Stimulated activated CD4-positive, alpha-beta T cell treated with anti-CD3 and anti-CD28 coated beads, Interleukin-1b, Interleukin-23, amount 100 ng/mL, for 48 hours (primary cell): ENCODE measurements at places on chromosomes 4 and X.

- DNase-seq: no peak
Measured at GRCh38 chrX:133636009-133636408, 220.7 kb upstream of the GPC4 start.

DNA sequence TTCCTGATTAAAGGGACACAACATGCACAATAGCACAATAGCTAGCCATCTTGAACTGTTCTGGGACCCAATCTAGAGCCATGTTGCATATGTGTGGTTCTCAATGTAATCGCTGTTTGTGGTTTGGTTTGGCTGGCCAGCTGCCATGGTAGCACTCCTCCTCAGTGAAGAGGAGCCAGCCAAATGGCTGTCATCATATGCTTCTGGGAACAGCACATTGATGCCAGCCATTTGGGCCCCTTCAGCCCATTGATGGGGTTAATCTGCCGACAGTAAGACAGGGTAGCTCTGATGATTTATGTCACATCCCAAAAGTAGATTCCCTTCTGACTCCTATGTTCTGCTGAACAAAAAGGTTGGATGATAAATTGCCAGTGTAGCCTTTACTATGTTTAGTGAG lies 48.5 kb downstream of the AWAT2 start:
- DNase-seq: no peak

DNA sequence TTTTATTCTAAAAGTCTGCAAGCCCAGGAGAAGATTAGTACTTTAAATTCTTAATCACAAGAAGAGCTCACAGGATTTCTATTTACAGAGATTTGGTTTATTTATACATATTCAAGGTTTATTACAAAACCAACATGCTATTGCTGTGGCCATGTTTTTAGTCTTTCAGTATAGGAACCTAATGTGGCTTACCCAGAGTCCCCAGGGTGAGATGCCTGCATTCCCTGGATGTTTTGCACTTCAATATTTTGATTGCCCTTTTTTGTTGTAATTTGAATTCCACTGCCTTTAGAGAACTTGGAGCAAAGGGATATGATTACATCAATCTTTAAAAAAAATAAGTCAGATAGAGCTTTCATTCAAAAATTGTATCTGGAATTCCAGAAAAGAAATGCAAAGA lies 146.0 kb upstream of the FRMPD4 start:
- DNase-seq: no peak

GRCh38 chrX:135910251-135910650 lies 16.7 kb downstream of the SAGE1 start:
- DNase-seq: no peak

- no peak for DNase-seq
Measured at GRCh38 chrX:39560271-39560670, 537.5 kb downstream of the BCOR start.

GRCh38 chrX:79065696-79066095 lies 78.8 kb upstream of the GPR174 start:
- DNase-seq: no peak

GRCh38 chr4:33073811-33074210 lies 2353.6 kb downstream of the PCDH7 start:
- DNase-seq: no peak

GRCh38 chr4:35711127-35711526 lies 533.2 kb downstream of the ARAP2 start:
- DNase-seq: no peak

DNA sequence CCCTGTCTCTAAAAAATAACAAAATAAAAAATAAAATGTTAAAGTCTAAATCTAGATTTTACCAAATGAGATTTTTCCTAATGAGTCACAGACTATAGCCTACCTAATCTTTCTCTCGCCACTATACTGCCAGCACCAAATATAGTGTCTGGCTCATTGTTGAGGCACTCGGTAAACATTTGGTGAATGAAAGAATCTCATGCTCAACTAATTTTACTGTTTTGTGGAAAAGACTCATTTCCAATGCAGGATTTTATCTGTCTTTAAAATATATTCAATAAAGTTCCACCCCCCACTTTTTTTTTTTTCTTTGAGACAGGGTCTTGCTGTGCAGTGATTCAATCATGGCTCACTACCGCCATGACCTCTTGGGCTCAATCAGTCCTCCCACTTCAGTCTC lies 71.5 kb downstream of the PLS3 start:
- no peak for DNase-seq

GRCh38 chr4:148542922-148543623 lies 100.9 kb upstream of the NR3C2 start:
- no peak for DNase-seq

DNA sequence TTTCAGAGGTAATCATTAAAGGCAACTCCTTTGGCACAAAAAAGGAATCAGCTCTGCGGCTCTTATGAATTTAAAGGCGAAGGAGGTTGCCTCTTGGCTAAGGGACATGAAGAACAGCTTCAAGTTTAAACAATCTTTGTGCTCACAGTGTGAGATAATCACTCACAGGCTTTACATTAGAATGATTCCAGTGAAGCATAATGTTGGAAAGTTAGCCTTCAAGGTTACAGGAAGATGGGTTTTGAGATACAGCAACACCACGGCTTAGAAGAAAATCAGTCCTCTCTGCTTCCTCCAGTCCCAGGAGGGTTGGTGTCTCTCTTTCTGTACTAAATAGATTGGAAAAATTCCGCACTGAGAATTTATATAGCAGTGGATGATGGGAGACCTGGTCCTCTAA lies 11.6 kb upstream of the SCD5 start:
- no peak for DNase-seq

GRCh38 chr4:4486969-4487368 lies 54.9 kb downstream of the STX18 start:
- DNase-seq: no peak

- no peak for DNase-seq
Measured at GRCh38 chr4:104942990-104943743, 203.5 kb upstream of the TET2 start.

DNA sequence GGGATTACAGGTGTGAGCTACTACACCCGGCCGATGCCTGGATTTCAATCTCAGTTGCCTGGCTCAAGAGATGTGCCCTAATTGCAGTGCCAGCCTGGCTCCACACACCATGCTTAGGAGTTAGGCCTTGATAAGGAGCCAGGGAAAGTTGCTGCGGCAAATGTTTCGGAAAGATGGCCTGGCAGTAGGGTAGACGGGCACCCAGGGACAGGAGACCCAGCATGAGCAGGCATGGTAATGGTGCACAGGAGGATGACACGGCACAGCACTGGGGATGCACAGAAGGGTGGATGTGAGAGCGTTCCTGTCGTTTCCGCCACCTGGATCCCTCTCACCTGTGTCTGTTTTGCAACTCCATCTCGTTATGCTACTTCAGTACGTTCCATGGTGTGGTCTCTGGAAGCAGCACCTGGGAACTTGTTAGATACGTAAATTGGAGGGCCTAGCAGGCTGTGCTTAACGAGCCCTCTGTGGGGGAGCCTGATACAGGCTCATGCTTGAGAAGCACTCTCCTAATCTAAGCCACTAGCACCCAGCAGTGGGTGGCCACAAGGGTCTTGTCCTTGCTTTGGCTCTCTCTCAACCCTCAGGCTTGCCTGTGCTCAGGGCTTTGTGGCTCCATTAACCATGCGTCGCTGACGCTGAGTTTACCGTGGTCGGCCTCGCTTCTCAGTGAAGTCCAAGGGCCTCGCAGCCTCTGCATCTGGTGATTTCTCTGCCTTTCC lies 20.3 kb downstream of the RNF4 start:
- DNase-seq: no peak

- no peak for DNase-seq
Measured at GRCh38 chr4:5900844-5901243, 8.0 kb upstream of the CRMP1 start.

DNA sequence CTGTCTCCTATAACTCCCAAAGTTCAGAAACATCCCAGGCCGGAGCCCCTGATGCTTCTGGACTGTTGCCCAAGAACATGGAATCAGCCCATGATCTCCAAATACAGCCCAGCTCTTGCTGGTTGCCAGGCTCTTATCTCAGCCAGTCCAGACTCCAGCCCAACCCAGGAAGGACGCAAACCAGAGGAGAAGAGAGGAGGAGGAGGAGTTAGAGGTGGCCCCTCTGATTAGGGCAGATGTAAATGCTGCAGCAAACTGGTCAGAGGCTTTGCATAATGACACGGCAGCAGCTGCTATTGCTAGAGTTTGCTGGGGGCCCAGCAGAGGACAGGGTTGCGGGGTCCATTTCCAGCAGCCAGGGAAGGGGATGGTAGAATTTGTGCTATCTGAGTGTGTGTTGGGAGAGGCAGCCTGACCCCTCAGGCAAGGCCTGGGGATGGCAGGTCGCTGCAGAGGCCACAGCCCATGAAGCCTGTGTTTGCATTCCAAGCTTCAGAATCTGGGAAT lies 4.2 kb upstream of the OTUD5 start:
- DNase-seq: no peak

DNA sequence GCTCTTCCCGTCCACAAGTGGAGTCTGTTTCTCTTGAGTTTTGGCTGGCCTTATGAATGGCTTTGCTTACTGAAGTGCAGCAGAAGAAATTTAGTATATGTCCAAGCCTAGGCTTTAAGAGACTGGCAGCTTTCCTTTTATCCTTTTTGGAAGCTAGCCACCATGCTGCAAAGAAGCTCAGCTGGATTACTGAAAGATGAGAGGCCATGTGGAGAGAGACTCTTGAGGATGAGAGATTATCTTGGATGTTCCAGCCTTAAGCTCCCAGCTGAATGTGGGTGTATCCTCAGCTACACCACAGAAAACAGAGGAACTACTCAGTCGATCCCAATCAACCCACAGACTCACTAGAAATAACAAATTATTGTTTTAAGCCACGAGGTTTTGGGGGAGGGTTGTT lies 12.5 kb downstream of the CCNG2 start:
- no peak for DNase-seq

- DNase-seq: no peak
Measured at GRCh38 chrX:110310000-110310790, 7.7 kb downstream of the AMMECR1 start.

DNA sequence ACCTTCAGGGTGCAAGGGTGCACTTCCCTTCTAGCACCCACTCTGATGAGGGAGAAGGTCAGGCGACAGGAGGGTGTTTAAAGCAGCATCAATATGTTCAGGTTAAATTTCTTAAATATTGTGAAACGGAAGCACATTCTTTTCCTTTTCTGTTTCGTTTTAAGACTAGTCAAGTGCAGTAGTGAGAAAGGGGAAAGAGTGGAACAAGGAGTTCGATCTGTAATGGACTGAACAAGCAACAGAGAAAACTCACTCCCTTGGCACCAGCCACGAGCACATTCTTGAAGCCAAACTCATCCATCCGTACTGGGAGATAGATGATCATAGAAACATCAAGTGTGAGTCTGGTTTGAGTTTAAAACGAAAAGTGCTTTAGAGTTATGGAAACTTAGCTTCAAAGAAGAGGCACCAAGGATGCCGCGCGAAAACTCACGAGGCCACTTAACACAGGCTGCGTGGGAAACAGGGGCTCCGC lies 815 bp downstream of the FAM53A start:
- DNase-seq: no peak

- no peak for DNase-seq
Measured at GRCh38 chr4:19844446-19844845, 407.3 kb upstream of the SLIT2 start.

DNA sequence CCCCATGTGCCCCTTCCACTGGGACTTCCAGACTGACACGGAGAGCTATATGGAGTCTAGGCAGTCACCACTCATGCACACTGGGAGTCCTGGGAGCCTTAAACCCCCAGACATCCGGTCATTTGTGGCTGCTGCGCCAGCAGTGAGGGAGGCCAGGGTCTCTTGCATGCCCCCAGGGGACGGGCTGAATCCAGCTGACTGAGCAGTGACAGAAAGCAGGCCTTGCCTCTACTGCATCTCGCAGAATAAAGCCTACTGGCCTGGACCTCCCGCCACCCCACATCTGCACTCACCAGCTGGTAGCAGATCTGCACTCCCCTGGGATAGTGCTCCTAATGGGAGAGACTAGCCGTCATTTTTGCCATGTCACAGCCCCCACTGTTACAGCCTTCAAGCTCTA lies 1234.2 kb downstream of the FAM133A start:
- DNase-seq: no peak

- no peak for DNase-seq
Measured at GRCh38 chr4:158912806-158913205, 144.0 kb downstream of the FNIP2 start.

GRCh38 chr4:81704461-81704860 lies 232.8 kb upstream of the RASGEF1B start:
- no peak for DNase-seq

DNA sequence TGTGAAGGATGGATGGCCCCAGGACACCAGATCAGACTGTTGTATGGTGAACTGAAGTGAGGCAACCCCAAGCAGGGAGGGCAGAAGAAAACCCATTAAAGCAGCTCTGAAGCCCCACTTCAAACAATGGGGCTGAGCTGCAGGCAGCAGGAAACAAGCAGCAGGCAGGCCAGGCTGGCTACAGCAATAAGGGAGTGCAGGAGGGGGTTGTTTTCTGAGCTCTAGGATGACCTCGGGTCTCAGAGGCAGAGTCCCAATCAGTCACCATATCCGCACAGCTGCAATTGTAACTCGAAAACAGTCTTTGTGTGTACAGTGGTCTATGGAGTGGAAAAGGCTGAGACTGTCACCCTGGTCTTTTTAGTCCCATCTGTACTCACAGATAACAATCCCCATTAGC lies 90.4 kb downstream of the COL4A6 start:
- DNase-seq: no peak

GRCh38 chr4:56764775-56765174 lies 56.7 kb downstream of the SPINK2 start:
- DNase-seq: no peak

DNA sequence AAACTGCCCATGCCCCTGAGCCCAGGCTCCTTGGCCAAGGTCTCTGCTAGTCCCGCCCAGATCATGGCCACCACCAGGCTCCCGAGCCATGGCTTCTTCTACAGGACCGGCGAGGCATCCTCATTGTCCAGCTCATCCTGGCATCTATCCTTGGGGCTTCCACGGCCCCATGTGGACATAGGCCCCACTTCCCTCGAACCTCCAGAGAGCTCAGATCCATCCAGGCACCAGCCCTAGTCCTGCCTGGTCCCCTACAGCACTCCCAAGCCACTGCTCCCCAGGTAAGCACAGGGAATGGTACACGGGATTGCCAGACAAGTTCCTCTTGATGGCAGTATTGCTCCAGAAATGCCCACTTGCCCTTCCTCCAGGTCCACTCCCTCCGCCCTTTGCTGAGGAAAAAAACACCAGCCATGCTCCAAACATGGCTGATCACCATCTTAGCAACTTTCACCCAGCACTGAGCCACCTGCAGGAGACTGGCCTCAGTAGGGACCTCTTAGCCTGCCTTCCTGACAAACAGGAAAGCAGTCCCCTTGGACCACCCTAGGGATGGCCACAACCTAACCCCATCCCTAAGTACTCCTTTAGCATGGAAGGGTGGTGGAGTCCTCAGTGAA lies 272.1 kb upstream of the AGTR2 start:
- DNase-seq: no peak

GRCh38 chr4:1410491-1411325 lies 4.5 kb upstream of the NKX1-1 start:
- peak; percentile 34 for DNase-seq
